ENCODE measurements at places on chromosomes 2 and 18.

DNA sequence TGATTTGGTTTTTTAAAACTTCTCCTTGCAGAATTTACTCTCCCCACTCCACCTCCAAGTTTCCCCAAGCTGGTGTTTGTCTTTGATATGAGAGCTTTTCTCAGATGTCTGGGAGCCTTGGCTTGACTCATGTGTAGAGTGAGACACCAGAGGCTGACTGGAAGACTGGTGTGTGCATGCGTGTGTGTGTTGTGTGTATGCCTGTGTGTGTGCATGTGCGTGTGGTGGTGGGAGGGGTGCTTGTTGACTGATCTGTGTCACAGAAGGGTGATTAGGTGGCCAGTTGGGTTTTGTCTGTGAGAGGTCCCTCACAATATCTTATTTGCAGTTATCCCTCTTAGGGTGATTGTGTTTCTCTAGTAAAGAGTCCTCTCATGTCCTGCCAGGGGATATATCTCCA, 50.5 kb upstream of the HPCAL1 start:
- no peak for DNase-seq

DNA sequence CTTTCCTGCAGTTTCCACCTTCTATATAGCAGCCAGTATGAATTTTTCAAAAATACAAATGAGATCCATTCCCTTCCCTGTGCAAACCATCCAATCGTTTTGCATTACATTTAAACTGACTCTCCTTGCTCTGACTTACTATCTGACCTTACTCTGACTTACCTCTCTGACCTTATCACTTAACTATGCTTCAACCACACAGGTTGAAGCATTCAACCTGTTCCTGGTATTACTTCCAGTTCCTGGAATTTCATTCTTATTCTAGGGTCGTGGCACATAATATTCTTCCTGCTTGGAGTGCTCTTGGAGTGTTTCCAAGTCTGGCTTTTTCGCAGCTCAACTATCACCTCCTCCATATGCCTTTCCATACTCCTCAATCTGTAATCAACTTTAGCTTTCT, 850.6 kb upstream of the CHAC2 start:
- peak; percentile 21 for DNase-seq

DNA sequence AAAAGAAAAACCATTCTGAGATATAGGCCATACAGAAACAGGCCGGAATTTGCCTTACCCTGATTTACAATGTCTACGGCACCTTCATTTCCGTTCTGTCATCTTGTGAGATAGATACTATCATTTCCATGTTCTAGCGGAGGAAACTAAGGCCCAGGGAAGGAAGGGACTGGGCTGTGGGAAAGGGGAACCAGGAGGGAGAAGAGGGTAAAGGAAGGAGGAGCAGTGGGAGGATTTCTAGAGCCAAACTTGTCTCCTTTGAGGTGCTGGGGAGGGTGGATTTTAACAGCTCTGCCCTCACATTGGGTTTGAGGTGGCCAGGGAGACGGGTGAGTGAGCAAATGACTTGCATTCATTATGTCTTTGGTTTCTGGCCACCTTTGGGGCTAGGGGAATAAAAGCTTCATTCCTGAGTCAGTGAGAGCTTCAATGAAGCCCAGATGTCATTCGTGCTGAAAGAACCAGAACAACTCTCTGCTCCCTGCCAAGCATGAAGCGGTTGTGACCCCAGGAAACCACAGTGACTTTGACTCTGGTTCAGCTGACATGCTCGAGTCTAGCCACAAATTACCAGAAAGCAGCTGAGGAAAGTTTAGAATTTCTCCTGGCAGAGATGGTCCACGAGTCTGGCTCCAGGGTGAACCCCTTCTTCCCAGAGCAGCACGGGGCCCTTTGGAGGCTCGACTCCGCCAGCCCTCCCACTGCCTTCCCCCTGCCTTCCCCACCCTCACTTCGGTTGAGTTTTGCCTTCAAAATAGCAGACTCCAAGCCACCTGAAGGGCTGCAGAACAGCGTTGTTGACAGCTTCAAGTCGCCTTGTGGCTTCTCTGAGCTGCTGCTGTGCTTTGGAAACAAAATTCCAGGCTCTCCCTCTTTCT, 3.8 kb downstream of the ACTG2 start:
- DNase-seq, result no peak

DNA sequence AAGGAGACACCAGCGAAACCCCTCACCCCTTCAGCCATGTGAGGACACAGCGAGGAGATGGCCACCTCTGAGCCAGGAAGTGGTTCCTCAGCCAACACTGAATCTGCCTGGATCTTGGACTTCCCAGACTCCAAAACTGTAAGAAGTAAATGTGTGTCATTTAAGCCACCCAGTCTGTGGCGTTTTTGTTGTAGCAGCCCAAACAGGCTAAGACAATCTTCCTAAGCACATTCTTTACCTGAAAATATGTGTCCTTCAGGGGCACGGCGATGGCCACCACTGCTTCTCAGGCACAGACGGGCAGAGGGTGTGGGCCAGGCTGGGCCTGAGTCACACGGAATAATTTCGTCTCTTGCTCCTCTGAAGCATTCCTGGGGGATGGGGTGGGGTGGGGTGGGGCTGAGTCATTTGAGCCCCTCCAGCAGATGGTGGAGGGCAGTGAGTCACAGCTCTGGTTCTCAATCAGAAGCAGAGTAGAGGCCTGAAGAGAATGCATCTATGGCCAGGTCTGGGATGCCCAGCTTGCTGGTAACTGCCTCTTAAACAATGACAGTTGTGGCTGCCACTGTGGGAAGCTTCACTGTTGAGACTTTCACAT, 142.4 kb downstream of the CAPN13 start:
- no peak for DNase-seq

DNA sequence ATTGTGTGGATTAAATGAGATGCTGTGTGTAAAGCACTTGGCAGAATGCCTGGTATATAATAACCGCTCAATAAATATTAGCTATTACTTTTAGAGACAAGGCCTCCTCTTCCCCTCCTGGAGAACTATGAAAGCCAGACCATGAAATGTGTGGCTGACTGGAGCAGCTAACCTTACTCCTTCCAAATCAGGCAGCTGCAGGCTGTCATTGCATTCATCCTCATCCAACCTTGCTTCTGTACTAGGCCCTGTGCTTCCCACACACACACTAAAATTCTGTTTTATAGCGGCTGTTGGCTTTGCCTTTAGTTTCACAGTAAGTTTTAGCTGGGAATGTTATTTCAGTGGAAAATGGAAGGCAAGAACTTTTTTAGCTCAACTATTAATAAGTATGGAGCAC, 10.2 kb upstream of the SP9 start:
- DNase-seq, result no peak

DNA sequence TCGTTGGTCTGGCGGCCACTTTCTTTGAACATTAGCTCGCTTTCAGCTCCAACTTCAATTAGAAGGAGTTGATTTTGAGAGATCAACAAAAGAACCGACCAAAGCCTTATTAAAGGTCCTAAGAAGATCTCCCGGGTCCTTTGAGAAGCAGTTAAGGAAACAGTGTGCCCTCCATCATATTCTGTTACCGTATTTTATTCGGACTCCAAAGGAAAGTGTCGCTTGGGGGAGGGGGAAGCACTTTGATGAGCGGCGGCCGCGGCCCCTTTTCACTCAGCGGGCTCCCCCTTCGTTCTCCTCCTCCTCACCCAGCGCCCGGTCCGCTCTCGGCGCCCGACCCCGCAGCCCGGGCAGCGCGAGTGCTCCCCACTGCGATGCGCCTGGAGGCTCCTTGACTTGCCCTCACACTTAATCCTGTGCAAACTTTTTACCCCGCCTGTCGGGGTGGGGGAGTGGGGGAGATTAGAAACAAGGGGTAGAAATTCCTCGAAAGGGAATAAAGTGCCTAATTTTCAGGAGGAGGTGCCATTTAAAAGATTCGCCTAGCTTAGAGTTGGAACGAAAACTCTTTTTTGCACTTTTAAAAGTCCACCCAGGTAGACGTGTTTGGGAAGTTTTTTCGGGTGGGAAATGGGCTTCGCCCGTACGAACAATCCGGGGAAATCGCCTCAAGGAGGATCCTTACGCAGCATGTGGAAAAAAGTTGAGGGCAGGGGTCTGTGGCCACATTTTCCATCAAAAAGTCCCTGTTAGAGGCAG, 1.2 kb upstream of the OTX1 start:
- DNase-seq, result peak; percentile 3

DNA sequence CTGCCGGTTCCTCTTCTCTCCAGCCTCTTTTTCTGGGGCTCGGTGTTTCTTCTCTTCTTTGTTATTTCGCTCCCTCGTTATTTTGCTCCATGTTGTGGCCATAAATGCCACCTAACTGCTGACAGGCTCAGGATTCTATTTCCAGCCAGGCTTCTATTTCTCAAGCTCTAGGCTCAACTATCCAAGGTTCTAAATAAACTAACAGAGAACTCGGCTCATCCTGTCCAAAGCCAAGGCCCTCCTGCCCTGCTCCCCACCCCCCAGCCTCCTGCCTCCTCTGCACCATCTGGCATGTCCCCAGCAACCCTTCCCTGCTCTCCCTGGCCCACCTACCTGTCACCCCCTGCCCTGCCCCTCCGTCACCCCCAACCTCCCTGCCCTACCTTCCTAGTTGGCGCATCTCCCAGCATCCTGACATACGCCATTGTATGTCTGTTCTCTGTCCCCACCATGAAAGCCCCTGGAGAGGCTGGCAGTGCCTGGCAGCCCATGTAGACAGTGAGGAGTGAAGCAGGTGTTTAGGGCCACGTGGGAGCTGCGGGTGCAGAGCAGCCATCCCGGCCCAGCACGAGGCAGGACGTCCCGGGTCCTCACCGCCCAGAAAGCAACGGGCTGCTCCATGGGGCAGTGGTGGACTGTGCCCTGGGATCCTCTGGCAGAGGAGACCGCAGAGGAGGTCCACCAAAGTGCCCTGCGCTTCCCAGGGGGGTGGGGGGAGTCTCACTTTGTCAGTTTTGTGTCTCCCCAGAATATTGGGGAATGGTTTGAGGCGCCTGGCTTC, 186.9 kb downstream of the TWIST2 start:
- DNase-seq, result peak; percentile 29

- DNase-seq, result no peak
These were observed 129.3 kb downstream of the PRKCE start for GRCh38 chr2:45780541-45781463.

- no peak for DNase-seq
These were observed 28.1 kb upstream of the SLC35G4 start for GRCh38 chr18:11581286-11581685.

- no peak for DNase-seq
These were observed 94.6 kb upstream of the MCFD2 start for GRCh38 chr2:47010176-47010575.

DNA sequence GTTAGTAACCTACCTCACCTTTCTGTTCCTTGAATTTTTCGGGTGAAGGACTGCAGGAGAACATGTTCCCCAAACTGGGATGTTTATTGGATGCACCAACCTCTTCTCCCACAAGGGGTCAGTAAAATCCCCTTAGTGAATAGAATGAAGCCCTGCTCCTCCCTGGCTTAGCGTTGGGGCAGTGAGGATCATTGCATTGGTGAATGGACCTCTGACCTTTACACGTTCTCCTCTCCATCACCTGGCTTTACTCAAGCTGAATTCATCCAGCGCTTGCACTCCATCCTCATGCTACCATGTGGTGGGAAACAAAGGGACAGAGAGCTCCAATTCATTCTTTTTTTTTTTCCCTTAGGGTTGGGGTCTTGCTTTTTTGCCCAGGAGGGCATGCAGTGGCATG, 157.2 kb downstream of the MIB1 start:
- DNase-seq, result peak; percentile 59

- DNase-seq, result no peak
These were observed 60.6 kb downstream of the PTPN4 start for GRCh38 chr2:119820275-119820674.

DNA sequence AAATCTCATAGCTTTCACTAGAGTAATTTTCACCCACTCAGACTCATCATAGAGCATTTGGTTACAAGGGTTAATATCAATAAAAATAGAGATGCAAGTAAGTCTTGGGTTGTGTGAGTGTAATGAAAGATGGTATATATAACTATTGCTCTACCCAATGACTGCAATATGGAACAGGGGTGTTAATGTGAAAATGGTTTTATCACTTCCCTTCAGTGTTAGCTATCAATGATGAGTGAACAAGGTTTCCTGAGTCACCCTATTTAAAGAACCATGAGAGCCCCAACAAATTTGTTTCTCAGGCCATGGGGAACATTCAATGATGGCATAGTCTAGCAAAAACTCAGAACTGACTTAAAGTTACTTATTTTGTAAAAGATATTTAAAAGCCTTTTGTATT, 1133.6 kb upstream of the ZEB2 start:
- DNase-seq, result no peak

DNA sequence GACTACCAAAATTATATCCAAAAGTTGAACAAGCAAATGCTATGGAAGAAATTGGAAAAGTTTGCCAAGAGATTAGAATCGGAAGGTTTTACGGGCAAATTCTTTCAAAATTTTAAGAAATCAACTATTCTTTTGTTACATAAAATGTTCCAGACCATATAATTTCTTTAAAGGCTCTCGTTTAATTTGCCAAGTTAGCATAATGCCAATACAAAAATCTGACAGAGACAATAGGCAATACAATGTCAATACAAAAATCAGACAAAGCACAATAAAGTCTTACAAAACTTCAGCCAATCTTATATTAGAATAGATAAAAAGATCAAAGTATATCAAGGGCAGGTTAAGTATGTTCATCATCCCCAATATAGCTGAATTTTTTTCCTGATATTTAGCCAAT, 224.2 kb downstream of the BCL11A start:
- no peak for DNase-seq

GRCh38 chr18:56843241-56843640, 192.1 kb downstream of the WDR7 start:
- DNase-seq, result no peak

- DNase-seq, result no peak
These were observed 119.1 kb downstream of the LRATD1 start for GRCh38 chr2:14751581-14751980.

- DNase-seq, result peak; percentile 49
These were observed 80.2 kb upstream of the BCL11A start for GRCh38 chr2:60633615-60634014.

Measured in NCI-H524 (cell line).